ENCODE measurements at places on chromosomes 3 and 15. TPM values are rescaled to one million over a fixed set of nuclear protein-coding genes. Genes with fewer than 3 reads are reported as not detected.

DNA sequence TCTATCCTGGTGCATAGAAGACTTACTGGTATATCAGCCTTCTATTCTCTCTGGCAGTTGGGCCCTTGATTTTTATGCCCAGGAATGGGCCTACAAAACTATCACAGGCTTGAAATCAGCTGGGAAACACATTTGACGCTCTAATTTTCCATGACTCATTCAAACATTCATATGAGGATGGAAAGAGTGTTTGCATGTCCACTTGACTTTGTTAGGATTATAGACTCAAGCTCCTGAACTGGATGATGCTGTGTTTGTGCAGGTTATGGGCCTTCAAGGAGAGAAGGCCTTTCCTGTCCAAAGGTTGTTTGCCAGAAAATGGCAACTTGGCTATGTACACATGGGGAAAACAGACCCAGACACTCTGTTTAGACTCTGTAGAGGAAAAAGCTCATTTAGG lies 219.9 kb downstream of the GAP43 start:
- no peak for DNase-seq

Gene CIB1
- 38.1 TPM for total RNA-seq

Gene SERF2
- total RNA-seq: 942 TPM

DNA sequence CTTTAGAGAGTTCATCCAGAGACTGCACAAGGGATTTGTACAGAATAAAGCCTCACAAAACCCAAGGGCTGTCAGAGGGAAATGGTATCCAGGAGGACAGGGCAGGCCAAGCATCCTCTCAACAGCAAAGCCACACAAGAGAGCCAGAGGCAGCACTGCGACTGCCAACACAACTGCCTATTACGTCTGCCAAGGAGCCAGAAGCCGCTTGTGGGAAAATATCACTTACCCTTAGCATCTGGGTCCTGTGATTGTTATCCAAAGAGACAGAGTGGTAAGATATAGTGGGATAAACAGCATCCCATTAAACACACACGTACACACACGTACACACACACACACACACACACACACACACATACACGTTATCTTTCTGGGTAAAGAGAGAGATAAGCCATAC lies 618.3 kb upstream of the AGTR1 start:
- no peak for DNase-seq

DNA sequence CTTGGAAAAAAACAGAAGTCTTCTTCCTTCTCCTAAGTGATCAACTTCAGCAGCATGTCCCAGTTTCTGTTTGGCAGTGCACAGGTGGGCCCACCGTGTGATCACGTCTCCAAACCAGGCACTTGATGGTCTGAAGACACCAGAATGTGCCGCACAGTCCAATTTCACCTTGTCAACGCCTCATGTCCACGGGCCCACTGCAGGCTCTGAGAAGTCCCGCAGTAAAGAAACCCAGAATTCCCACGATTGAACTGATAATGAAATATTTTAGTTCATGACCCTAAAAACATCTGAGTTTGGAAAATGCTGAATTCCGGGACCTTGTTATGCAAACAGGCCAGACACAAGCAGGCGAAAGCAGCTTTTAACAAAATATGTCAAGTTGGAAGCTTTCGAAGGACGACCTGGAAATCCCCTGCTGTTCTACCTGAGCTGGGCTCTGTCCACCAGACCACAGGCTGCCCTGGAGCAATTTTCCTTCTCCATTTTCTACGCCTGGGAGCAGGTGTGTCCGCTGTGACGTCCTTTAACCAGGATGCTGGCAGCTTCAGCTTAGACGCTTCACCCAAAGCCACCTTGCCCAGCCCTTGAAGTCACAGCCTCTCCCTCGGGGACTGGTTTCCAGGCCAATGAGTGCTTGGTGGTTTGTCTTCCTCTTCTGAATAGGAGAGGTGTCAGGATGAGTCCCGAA lies 167.8 kb upstream of the IQSEC1 start:
- no peak for DNase-seq

All from kidney epithelial cell (primary cell).